ENCODE measurements at places on chromosomes 11 and 22.

DNA sequence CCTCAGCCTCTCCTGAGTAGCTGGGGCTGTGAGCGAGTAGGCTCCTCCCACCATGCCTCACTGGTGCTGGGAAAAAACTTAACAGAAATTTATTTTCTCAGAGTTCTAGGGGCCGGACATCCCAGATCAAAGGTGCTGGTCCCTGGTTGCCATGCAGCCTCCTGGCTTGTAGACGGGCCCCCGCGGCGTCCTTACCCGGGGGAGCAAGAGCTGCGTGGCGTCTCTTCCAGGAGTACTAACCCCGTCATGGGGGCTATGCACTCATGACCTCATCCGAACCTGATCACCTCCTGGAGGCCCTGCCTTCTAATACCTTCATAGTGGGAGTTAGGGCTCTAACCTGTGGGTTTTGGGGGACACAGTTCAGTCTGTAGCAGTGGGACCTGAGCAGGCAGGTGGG is 2.6 kb downstream of the TRABD start:
- no peak overlapping the region for H3K4me3 ChIP-seq
- no peak overlapping the region for H3K27ac ChIP-seq
- H3K36me3 ChIP-seq: peaks cover 8% of the 10 kb centered on the region
- no peak for DNase-seq

GRCh38 chr11:131044851-131045250 is 128.6 kb upstream of the SNX19 start:
- no peak overlapping the region for H3K27ac ChIP-seq
- no peak overlapping the region for H3K4me3 ChIP-seq
- DNase-seq: no peak
- no peaks in the 10 kb centered on the region for H3K4me1 ChIP-seq

GRCh38 chr11:128624269-128625175 is 37.2 kb upstream of the ETS1 start:
- DNase-seq: no peak
- H3K4me3 ChIP-seq: no peak overlapping the region
- peak overlapping the region; percentile 83 for H3K27ac ChIP-seq
- H3K4me1 ChIP-seq: peaks cover 35% of the 10 kb centered on the region

GRCh38 chr11:113579292-113579940 is 104.2 kb upstream of the DRD2 start:
- no peak for DNase-seq
- no peak overlapping the region for H3K4me3 ChIP-seq
- no peaks in the 10 kb centered on the region for H3K4me1 ChIP-seq
- H3K36me3 ChIP-seq: no peaks in the 10 kb centered on the region

DNA sequence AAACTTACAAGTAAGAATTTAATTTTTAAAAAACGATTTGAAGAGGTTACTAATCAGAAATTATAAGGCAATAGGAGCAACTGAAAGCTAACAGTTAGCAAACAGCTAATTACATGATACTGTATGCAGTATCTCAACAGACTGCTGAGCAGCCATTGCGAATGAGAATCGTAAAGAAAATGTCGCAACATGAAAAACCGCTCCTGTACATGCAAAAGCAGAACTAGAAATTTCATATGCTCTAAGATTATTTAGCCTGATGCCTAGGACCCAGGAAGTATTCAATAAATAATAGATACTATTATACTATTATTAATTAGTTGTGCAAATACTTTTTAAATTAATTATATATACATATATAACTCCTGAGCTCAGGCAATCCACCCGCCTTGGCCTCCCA is 48.7 kb upstream of the EP300 start:
- H3K27ac ChIP-seq: no peak overlapping the region
- no peak for DNase-seq
- H3K27me3 ChIP-seq: no peaks in the 10 kb centered on the region
- no peak overlapping the region for H3K4me3 ChIP-seq
- H3K4me1 ChIP-seq: no peaks in the 10 kb centered on the region

GRCh38 chr11:35148163-35148837 is 9.3 kb downstream of the CD44 start:
- H3K27ac ChIP-seq: no peak overlapping the region
- no peaks in the 10 kb centered on the region for H3K27me3 ChIP-seq
- no peak overlapping the region for H3K4me3 ChIP-seq
- H3K36me3 ChIP-seq: no peaks in the 10 kb centered on the region
- H3K4me1 ChIP-seq: no peaks in the 10 kb centered on the region

- DNase-seq: peak; percentile 73
- no peaks in the 10 kb centered on the region for H3K36me3 ChIP-seq
- H3K4me3 ChIP-seq: no peak within 1 kb of the TSS
- H3K4me1 ChIP-seq: peaks cover 3% of the 10 kb centered on the region
- H3K27me3 ChIP-seq: no peaks in the 10 kb centered on the region
Measured at GRCh38 chr11:4636962-4637661, at the start of gene OR51D1. TSS of gene OR51D1 (plus strand) at chr11:4637477. CDS start at chr11:4639791, 2,314 bp downstream.

GRCh38 chr11:112793416-112793815 is 167.8 kb upstream of the NCAM1 start:
- no peak overlapping the region for H3K27ac ChIP-seq
- H3K27me3 ChIP-seq: no peaks in the 10 kb centered on the region
- no peak overlapping the region for H3K4me3 ChIP-seq
- H3K36me3 ChIP-seq: no peaks in the 10 kb centered on the region

DNA sequence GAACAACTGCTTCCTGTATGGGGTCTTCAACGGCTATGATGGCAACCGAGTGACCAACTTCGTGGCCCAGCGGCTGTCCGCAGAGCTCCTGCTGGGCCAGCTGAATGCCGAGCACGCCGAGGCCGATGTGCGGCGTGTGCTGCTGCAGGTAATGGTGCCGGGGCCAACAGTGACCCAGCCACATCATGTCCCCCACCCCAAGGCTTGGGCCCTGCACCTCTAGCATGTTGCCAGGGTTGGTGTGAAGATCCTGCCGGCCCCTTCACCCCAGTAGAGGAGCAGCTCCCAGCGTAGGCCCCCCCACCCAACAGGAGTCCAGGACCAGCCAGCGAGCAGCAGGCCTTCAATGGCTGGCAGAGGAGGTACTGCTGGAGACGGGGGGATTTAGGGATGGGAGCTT is 15.9 kb downstream of the TAB1 start:
- H3K4me1 ChIP-seq: peaks cover 8% of the 10 kb centered on the region
- H3K27me3 ChIP-seq: no peaks in the 10 kb centered on the region
- no peak overlapping the region for H3K4me3 ChIP-seq
- peaks cover 43% of the 10 kb centered on the region for H3K36me3 ChIP-seq

DNA sequence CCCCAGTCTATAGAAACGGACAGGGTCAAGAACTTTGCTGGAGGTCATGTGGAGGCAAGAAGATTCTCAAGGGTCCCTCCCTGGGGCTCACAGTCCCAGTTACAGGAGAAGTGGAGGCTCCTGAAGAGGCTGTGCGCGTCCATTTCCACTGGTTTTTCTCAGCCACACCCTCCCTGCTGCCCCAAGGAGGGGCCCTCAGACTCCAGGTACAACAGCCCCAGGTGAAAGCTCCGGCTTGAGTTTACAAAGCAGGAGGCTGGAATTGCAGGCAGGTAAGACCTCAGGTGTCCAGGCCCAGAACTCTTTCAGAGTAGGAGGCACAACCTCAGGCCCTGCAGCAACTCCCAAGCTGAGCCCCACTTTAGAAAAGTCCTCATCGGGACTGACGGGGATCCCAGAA is 3.1 kb downstream of the SHANK2 start:
- no peaks in the 10 kb centered on the region for H3K36me3 ChIP-seq
- H3K27ac ChIP-seq: no peak overlapping the region
- H3K4me1 ChIP-seq: peaks cover 44% of the 10 kb centered on the region
- H3K27me3 ChIP-seq: no peaks in the 10 kb centered on the region

- DNase-seq: no peak
- no peaks in the 10 kb centered on the region for H3K4me1 ChIP-seq
- H3K4me3 ChIP-seq: no peak overlapping the region
- H3K36me3 ChIP-seq: no peaks in the 10 kb centered on the region
- H3K27ac ChIP-seq: no peak overlapping the region
Measured at GRCh38 chr11:30984827-30985226, 384.7 kb downstream of the DCDC1 start.

- no peaks in the 10 kb centered on the region for H3K36me3 ChIP-seq
- no peak overlapping the region for H3K4me3 ChIP-seq
- H3K27me3 ChIP-seq: no peaks in the 10 kb centered on the region
- DNase-seq: no peak
Measured at GRCh38 chr22:36015811-36016529, 12.7 kb downstream of the RBFOX2 start.

GRCh38 chr11:130488848-130489584 is 40.6 kb downstream of the ADAMTS15 start:
- H3K4me3 ChIP-seq: no peak overlapping the region
- peaks cover 2% of the 10 kb centered on the region for H3K27me3 ChIP-seq
- H3K36me3 ChIP-seq: no peaks in the 10 kb centered on the region
- no peaks in the 10 kb centered on the region for H3K4me1 ChIP-seq
- DNase-seq: no peak

DNA sequence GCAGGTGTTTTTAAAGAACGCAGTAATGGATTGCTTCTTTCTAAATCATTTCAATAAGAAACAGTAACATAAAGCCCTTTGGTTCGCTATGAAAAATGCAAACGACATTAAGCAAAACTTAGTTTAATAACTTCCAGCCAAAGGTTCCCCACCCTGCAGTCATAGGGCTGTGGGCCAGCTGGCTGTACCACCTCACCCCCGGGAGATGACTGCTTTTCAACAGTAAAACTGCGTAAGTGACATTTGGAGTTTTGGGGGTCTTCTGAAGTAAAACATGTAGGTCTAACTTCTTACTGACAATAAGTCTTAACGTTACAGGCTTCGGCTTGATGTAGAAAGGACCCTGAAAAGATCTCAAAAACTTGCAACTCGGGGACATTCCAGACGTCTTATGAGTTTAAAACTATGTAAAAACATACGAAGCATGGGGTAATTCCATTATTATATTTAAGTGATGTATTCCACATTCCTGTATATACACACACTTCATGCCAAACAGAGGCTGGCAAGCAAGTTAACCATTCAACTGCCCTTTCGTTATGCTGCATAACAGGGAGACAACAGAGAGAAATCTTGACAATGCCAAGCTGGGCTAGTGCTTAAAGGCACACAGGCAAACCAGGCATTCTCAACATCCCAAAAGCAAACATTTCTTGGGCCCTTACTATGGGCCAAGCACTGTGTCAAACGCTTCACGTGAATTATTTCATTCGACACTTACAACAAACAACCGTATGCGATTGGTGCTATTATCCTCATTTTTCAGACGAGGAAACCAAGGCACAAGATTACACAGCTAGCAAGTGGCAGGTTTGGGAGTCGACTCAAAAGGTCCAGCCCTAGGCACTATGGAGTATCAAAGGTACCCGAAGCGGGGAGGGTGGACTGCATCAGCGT is 1.2 kb downstream of the MRTFA start:
- peaks cover 4% of the 10 kb centered on the region for H3K4me1 ChIP-seq
- no peaks in the 10 kb centered on the region for H3K27me3 ChIP-seq
- peak overlapping the region; percentile 84 for H3K4me3 ChIP-seq
- DNase-seq: no peak
- H3K27ac ChIP-seq: no peak overlapping the region

GRCh38 chr11:61699737-61700160 is 19.6 kb downstream of the DAGLA start:
- peaks cover 1% of the 10 kb centered on the region for H3K4me1 ChIP-seq
- H3K27ac ChIP-seq: no peak overlapping the region
- no peaks in the 10 kb centered on the region for H3K27me3 ChIP-seq

DNA sequence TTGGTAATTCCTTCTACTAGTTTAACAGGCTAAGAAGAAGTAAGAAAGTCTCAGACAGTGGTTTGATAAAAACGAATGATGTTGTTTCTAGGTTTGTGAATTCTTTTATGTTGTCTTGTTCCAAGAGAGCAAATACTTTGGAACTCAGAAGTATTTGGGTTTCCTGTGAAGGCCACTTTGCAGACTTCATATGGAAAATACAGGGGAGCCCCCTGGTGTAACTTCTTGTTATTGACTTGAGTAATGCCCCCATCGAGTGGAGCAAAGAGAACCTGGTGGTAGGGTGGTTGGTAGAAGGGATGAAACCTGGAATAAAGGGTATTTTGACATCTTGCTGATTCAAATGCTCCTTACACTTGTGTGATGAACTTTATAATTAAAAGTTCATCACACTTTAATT is 40.0 kb upstream of the PTH start:
- no peaks in the 10 kb centered on the region for H3K36me3 ChIP-seq
- no peak for DNase-seq
- H3K4me3 ChIP-seq: no peak overlapping the region
- H3K27me3 ChIP-seq: no peaks in the 10 kb centered on the region

DNA sequence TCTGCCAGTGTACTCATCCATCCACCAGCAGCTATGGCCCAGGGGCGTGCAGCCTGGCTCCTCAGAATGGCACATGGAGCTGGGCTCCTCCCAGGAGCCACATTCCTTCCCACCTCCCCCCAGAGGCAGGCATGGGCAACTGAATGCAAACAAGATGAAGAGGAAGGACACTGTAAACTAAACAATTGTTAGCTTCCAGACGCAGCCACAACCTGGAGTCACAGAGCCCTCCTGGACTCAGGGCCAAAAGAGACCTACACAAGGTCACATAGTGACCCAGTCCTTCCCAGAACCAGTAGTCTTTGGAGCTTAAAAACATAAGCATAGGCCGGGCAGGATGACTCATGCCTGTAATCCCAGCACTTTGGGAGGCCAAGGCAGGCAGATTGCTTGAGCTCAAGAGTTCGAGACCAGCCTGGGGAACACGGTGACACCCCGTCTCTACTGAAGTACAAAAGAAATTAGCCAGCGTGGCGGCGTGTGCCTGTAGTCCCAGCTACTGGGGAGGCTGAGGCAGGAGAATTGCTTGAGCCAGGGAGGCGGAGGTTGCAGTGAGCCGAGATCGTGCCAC is 30.7 kb upstream of the CLDN5 start:
- H3K4me3 ChIP-seq: no peak overlapping the region
- H3K27ac ChIP-seq: no peak overlapping the region
- no peak for DNase-seq
- H3K36me3 ChIP-seq: no peaks in the 10 kb centered on the region
- H3K4me1 ChIP-seq: no peaks in the 10 kb centered on the region

GRCh38 chr22:34798605-34799004 is 267.4 kb upstream of the ISX start:
- no peaks in the 10 kb centered on the region for H3K27me3 ChIP-seq
- no peaks in the 10 kb centered on the region for H3K36me3 ChIP-seq
- no peaks in the 10 kb centered on the region for H3K4me1 ChIP-seq
- H3K27ac ChIP-seq: no peak overlapping the region
- DNase-seq: no peak

- no peak overlapping the region for H3K4me3 ChIP-seq
- H3K4me1 ChIP-seq: peaks cover 72% of the 10 kb centered on the region
- no peak for DNase-seq
- no peaks in the 10 kb centered on the region for H3K27me3 ChIP-seq
- peak overlapping the region; percentile 42 for H3K27ac ChIP-seq
Measured at GRCh38 chr11:45857961-45858474, 10.7 kb downstream of the CRY2 start.

DNA sequence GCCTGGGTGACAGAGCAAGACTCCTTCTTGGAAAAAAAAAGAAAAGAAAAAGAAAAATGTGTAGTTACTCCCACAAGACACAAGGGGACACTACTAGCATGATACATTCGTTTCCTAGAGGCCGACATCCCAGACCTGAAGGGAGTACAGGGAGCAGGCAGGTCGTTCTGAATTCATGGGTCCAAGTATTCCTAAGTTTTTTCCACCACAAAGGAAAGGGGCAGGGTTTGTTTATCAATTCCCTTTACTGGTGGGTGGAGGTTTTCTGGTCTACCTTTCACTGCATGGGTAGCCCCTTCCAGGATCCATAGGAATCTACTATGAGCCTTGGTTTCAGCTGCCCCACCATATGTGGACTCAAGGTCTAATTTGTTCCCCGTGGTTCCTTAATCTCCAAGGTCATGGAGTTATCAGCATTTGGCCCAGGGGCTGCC is 11.8 kb downstream of the TIGD3 start:
- H3K36me3 ChIP-seq: no peaks in the 10 kb centered on the region
- no peaks in the 10 kb centered on the region for H3K27me3 ChIP-seq
- H3K27ac ChIP-seq: no peak overlapping the region
- no peak for DNase-seq

Data from liver (tissue), 10 donors.